Stimulated activated CD4-positive, alpha-beta T cell treated with anti-CD3 and anti-CD28 coated beads, Interleukin-1b, Interleukin-23, amount 100 ng/mL, for 48 hours (primary cell): ENCODE measurements at places on chromosomes 3 and 15.

DNA sequence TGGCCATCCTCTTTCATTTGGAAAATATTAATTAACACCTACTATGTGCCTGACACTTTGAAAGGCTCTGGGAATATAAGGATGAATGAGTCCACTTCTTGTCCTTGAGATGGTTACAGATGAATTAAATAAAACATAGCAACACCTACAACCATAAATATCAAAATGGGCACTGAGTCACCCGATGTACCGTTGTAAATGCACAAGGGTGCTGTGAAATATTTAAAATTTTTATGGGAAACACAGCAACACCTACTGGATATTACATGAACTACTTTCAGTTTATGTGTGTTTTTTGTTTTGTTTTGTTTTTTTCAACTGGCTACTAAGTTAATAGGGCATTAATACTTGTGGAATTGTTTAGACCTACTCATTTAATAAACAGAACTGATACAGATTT lies 239.0 kb upstream of the NAALADL2 start:
- no peak for DNase-seq

- DNase-seq: no peak
Measured at GRCh38 chr3:188253123-188253793, 99.3 kb downstream of the LPP start.

- DNase-seq: no peak
Measured at GRCh38 chr15:38846346-38846745, 281.7 kb upstream of the RASGRP1 start.

- no peak for DNase-seq
Measured at GRCh38 chr3:182739619-182740018, 53.7 kb upstream of the ATP11B start.

DNA sequence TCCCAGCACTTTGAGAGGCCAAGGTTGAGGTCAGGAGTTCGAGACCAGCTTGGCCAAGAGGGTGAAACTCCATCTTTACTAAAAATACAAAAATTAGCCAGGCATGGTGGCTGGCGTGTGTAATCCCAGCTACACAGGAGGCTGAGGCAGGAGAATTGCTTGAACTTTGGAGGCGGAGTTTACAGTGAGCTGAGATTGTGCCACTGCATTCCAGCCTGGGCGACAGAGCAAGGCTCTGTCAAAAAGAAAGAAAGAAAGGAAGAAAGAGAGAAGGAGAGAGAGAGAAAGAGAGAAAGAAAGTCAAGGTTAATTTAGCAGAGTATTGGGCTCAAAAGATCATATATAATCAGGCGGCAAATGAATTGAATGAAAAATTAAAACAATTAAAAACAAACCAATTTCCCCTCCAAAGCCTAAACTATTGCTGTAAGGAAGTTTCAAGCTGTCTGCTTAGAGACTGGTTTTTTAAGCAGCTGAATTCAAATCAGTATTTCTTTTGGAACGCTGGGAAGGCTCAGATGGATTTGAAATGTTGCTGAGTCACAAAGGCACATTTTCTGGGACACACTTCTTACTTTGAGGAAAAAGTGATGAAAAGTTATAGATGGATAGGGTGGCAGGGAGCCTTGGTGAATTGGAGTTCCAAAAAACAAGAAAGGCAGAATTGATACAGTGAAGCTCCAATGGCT lies 81.3 kb upstream of the BHLHE40 start:
- no peak for DNase-seq

- DNase-seq: no peak
Measured at GRCh38 chr15:36884518-36884875, 215.9 kb downstream of the MEIS2 start.

GRCh38 chr3:72591522-72592421 lies 256.5 kb downstream of the SHQ1 start:
- DNase-seq: no peak

GRCh38 chr3:12946251-12946648 lies 104.9 kb upstream of the RPL32 start:
- DNase-seq: no peak

GRCh38 chr15:73989001-73989798 lies 2.9 kb downstream of the STOML1 start:
- no peak for DNase-seq

DNA sequence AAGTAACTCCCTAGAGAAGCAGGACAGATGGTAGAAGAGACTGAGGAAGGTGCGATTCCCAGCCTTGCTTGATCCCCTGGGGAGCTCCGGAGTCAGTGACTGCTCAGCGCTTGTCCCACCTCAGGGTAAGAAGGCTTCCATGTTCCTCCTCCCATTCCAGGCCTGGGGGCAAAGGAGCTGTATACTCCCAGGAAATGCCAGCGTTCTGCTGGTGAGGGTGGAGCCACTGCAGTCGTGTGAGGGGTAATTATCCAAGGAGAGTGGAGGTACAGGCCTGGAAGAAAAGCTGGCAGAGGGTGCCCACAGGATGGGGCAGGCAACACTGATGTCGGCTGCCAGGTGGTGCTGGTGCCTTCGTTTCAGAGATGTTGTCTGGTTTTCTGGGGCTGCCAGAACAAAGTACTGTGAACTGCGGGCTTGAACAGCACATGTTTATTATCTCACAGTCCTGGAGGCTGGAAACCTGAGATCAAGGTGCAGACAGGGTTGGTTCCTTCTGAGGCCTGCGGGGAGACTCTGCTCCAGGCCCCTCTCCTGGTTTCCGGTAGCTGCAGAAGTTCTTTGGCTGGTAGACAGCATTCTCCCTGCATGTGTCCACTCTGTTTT lies 12.1 kb upstream of the APBA2 start:
- DNase-seq: no peak

DNA sequence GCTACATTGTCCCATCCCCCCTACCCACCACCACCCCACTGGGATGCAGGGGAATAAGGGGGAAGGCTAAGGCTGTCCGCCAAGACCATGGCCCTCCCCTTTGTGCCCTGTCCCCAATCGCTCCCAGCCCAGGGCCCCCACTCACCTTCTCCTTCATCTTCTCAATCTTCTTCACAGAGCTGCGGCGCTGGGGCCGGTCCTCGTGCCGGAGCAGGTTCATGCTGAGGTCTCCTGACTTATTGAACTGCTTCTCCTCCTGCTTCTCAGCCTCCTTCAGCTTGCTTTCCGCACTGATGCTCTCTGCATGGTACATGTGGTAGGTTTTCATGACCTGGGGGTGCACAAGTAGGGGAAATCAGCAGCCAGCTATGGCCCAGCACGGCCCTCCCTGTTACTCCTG lies 101.0 kb upstream of the RAD18 start:
- DNase-seq: no peak

DNA sequence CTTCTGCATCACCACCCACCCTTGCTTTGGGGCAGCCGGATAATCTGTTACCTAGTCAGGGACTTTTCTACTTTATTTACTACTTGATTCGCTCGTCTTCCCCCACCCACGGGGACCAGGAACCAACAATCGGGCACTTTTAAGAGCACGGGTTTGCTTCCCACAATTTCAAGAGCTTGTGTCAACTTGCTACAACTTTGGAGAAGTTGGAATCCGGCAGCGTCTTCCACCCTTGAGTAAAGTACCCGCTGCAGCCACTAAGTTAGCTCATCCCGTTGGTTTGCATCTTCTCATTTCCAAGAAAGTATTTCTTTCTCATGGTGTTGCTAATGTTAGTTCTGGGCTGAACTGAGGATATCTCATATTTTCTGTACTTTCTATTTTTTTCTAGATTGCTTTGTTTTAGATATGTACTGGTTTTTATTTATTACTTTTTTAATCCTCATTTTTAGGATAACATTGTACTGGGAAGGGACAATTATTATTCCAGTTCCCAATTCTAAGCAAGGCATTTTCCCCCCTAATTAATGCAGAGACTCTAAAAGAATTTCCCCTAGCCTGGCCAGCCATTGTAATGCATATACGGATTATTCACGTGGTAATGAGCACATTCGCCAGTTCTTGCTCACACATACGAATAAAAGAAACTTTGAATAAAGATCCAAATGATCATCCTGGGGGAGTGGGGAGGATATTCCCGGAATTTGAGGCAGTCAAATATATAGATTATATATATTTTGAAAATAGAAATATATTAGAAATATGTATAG lies 4.0 kb downstream of the SOX2 start:
- no peak for DNase-seq

DNA sequence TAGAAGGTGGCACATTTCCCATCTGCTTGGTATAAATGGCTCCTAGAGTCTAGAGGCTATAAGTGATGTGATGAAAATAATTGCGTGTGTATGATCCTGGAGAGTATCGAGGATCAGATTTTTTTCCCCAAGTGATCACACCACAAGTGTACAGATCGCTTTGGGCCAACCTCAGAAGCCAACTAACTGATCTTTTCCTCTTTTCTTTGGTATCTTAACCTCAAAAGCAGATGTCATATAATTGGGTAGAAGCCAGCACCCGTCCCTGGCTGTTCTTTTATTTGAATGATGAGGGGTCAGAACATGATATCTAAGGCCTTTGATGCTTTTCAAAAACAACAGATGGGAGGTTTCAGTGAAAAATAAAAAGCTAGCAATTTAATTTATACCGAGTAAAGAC lies 3.3 kb downstream of the P2RY14 start:
- DNase-seq: no peak

- no peak for DNase-seq
Measured at GRCh38 chr3:10011631-10012030, 14.6 kb upstream of the FANCD2 start.

DNA sequence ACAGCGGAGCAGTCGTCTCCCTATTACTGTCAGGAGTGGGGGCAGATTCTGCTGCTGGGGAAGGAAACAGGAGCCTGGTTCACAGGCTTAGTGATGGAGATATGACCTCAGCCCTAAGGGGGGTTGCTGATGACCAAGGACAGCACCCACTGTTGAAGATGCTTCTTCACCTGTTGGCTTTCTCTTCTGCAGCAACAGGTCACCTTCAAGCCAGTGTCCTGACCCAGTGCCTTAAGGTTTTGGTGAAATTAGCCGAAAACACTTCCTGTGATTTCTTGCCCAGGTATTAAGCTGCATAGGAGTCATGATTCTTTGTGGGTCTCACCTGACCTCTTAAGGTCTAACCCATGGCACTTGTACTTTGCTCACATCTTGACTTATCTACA lies 14.0 kb downstream of the ATRIP start:
- no peak for DNase-seq

DNA sequence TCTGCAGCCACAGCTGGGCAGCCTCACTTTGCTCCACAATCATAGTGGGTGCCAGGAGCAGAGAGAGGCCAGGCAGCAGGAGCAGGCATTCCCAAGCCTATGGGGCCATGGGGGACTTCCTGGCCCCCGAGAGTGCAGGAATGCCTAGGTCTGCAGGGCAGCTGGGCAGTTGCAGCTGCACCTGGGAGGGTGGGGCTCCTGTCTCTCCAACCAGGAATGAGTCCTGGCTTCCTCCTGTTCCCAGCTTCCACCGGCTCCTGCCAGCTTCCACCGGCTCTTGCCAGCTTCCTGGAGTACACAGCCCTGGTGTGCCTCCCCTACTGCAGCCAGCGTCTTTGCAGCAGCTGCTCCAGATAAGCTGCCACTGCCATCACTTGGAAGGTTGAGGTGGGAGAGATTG lies 86.3 kb upstream of the CDV3 start:
- no peak for DNase-seq

DNA sequence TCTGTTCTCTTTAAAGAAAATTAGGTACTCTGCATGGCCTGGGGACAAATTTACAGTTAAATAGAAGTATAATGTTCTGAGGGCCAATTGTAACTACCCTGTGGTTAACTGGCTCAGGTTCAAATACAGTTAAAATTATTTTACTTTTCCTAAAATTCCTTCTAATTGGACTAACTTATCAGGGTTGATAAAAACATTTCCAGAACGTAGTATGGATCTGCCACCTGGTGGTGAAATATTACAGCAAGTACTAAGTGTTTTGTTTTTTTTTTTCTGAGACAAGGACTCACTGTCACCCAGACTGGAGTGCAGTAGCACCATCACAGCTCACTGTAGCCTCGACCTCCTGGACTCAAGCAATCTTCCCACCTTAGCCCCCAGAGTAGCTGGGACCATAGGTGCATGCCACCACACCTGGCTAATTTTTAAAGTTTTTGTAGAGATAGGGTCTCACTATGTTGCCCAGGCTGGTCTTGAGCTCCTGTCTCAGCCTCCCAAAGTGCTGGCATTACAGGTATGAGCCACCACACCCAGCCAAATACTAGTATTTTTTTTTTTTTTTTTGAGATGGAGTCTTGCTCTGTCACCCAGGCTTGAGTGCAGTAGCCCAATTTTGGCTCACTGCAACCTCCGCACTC lies 29.2 kb downstream of the NEO1 start:
- no peak for DNase-seq

DNA sequence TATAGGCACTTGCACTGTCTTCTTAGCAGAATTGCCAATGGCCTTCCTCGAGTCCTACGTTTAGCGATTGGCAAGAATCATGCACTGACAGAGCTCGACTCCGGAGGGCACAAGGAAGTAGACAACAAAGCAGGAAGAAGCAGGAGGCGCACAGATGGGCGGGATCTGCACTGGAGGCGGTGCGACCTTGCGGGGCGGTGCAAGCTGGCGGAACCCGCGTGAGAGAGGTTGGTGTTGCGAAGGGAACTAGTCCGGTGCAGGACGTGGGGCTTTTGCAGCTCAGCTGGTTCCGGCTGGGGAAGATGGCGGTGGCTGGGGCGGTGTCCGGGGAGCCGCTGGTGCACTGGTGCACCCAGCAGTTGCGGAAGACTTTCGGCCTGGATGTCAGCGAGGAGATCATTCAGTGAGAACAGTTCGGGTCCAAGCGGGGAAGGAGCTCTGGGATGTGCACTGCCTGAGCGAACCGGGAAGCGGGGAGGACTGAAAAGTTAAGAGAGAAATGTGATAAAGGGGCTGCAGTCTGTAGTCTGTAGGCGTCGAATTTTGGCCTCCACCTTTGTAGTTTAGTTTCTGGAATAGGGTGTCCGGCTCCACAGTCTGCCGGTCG lies at the start of gene TRIP4:
Gene TRIP4, plus strand, starts transcription at position 275 of the 607 bp plus-strand sequence. Its CDS starts 28 bp downstream, at position 303.
- peak; percentile 98 for DNase-seq
